ENCODE measurements at places on chromosomes 4 and X.
A peak's percentile ranks its signal among the peaks of the same experiment; 100 is the strongest.

- no peak overlapping the region for H3K27ac ChIP-seq
- no peak for DNase-seq
- H3K4me1 ChIP-seq, result no peaks in the 10 kb centered on the region
- no peak overlapping the region for H3K4me3 ChIP-seq
- no peaks in the 10 kb centered on the region for H3K27me3 ChIP-seq
- no peaks in the 10 kb centered on the region for H3K36me3 ChIP-seq
Measured at GRCh38 chr4:138561276-138561880, 319.2 kb upstream of the SLC7A11 start.

- no peak for DNase-seq
- H3K4me3 ChIP-seq, result no peak overlapping the region
- peak overlapping the region; percentile 23 for H3K27ac ChIP-seq
- no peaks in the 10 kb centered on the region for H3K27me3 ChIP-seq
Measured at GRCh38 chr4:186699881-186700397, 23.7 kb downstream of the FAT1 start.

DNA sequence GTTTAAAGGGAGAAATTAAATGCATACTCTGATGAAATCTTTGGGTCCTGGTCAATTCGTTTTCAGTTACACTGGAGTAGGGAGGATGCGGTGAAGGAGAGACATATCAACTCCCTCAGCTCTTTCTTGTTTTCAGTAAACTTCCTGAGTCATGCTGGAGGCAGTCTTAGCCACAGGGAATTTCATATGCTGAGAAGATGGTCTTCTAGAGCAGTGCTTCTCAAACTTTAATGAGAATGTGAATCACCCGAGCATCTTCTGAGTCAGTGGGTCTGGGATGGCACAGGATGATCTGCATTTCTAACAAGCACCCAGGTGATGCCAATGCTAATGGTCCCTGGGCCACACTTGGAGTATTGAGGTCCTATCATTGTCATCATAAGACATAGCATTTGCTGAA is 214.5 kb downstream of the KIT start:
- no peak for DNase-seq
- no peak overlapping the region for H3K4me3 ChIP-seq
- H3K4me1 ChIP-seq, result no peaks in the 10 kb centered on the region
- H3K27ac ChIP-seq, result no peak overlapping the region
- no peaks in the 10 kb centered on the region for H3K27me3 ChIP-seq

DNA sequence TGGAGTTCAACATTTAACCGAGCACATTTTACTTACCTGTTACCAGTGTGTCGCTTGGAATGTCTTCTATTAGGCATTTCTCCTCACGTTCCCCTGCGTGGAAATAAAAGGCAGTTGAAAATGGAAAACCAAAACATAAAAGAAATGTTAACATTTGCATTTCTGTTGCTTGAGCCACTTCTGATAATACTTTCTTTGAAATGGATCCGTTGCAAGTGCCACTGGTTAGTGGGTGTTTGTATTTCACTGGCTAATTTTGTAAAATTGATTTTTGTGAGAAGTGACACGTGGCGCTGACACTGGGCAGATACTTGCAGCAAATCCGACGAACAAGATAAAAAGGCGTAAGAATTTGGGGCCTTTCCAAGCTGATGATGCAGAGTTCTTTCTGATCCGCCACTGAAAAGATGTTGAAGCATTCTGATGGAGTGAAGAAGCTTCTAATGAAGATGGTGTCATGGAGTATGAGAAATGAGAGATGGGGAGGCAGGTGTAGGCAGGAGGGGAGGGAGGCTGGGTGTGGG is 18.8 kb downstream of the SPON2 start:
- peaks cover 42% of the 10 kb centered on the region for H3K27me3 ChIP-seq
- no peak overlapping the region for H3K4me3 ChIP-seq
- peaks cover 18% of the 10 kb centered on the region for H3K4me1 ChIP-seq
